HepG2 (cell line): ENCODE measurements at places on chromosomes 1 and 21. TPM values are rescaled to one million over a fixed set of nuclear protein-coding genes. Genes with fewer than 3 reads are reported as not detected.
A peak's percentile ranks its signal among the peaks of the same experiment; 100 is the strongest.

GRCh38 chr1:8174807-8175206 lies 143.1 kb upstream of the SLC45A1 start:
- DNase-seq: no peak

GRCh38 chr1:77279929-77280328 lies 1.9 kb upstream of the AK5 start:
- no peak for DNase-seq

The KCNA3 gene
- total RNA-seq: not detected in 2 replicates

The PAPPA2 gene
- total RNA-seq: not detected in 2 replicates

- DNase-seq: no peak
Observed at GRCh38 chr1:13945856-13946255, 245.9 kb downstream of the PRDM2 start.

The AGBL4 gene
- total RNA-seq: not detected in 2 replicates

The TSSK3 gene
- 0.62 and 1.0 TPM in 2 replicates for total RNA-seq

GRCh38 chr1:205600085-205600484 lies 31.7 kb downstream of the ELK4 start:
- DNase-seq: no peak

DNA sequence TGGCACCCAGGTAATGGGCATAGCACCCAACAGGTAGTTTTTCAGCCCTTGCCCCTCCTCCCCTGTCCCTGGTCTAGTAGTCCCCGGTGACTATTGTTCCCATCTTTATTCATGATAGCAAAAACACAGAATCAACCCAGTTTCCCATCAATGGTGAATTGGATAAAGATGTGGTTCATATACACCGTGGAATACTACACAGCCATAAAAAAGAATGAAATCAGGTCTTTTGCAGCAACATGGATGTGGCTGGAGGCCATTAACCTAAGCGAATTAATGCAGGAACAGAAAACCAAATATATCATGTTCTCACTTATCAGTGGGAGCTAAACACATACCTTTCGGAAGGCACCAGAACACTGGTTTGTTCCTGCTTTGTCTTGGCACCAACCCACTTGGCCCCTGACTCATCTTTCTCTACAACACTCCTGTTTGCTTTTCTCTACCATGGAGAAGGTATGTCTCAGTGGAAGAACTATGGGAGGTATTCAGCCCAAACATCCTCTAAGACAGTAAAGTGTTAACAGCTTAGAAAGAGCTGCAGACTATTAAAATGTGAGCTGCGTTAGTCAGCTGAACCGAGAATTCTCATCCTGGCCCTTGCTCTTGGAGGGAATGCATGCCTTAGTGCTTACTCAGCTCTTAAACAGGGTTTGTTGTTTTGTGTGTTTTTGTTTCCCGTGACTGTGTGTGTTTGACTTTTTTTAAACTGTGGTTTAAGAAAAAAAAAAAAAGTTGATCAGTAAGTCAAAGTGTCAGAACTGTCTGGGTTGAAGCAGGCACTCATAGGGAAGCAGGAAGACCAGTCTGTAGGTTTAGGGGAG lies 203.0 kb downstream of the TOMM20 start:
- DNase-seq: peak; percentile 80

DNA sequence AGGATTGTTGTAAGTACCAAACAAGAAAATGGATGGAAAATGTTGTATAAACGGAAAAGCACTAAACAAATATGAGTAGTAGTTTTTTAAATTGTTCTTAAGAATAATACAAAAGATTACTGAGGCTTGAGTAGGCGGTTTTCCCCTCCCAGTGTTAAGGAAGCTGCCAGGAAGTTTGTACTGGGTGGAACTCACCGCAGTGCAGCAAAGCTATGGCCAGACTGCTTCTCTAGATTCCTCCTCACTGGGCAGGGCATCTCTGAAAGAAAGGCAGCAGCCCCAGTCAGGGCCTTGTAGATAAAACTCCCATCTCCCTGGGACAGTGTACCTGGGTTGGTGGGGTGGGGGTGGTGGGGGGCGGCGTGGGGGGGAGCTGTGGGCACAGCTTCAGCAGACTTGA lies 58.7 kb downstream of the XCL2 start:
- no peak for DNase-seq

The RPL5 gene
- total RNA-seq: 2,304 and 2,854 TPM in 2 replicates

DNA sequence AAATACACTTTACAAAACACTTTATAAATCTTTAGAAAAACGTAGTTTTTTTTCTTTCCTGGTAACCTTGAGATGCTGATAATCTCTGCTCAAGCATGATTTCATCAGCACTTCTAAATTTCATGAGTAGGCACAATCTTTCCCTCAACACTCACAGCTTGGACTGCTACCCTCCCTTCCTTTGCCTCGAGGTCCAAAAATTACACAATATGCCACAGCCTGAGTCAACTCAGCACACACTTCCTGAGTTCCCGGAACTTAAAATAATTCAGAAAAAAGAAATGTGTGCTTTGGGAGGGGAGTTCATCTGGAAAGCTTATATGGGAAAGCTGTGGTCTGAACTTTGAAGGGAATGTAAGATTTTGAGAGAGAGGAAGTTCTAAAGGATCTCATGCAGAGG lies 5.9 kb downstream of the CLCA2 start:
- DNase-seq: no peak

DNA sequence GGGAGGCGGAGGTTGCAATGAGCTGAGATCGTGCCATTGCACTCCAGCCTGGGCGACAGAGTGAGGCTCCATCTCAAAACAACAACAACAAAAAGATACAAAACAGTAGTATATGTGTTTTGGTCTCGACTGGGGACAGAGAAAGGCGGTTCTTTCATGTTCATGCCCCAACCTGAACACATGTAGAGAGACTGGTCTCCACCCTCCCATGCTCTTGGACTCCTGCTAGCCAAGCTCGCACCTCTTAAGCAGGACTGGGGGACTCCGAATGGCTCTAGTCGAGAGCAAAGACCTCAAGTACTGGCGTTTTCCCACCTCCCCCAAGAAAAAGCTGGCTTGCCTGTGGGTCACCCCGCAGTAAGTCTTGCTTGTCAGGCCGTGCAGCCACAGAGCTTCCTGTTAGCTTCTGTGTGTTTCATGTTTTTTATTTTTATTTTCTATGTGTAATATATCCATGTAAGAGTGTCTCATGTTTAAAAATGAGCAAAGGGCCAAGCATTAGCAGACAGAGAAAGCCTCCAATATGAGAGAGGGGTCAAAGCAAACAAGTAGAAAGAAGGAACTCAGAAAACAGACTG lies 91.6 kb downstream of the SCCPDH start:
- no peak for DNase-seq

GRCh38 chr1:155729031-155729898 lies 40.4 kb downstream of the DAP3 start:
- peak; percentile 76 for DNase-seq

DNA sequence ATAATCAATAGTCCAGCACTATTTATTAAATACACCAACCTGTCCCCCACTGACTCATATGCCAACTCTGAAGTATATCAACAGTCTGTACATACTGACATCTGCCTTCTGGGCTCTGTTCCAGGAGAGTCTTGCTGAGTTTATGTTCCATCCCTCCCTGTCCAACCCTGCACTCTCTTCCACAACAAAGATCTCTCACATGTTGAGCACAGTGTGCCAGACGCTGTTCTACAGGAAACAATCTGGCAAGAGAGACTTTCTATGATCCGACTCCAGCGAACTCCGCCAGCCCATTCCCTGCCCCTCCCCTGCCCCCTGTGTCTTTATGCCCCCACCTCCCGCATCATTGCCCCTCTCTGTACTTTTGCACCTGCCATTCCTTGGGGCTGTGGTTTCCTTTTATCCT lies 3.4 kb downstream of the LACTBL1 start:
- DNase-seq: no peak

DNA sequence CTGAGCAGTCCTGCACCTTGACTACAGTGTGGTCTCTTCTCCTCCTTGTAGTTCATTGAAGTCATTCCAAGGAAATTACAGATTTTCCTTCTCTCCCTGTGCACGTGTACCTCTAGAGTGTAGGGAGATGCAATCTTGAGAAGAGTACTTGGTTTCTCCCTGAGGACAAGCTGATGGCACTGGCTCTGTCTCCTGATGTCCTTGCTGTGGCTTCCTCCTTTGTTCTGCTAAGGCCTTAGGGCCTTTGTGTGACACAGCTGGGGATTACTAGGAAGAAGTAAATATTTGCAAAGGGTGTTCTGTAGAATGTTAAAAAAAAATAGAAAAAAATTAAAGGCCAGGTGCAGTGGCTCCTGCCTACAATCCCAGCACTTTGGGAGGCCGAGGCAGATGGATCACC lies 66.2 kb upstream of the APOBEC4 start:
- no peak for DNase-seq

The HSD3B2 gene
- not detected in 2 replicates for total RNA-seq

DNA sequence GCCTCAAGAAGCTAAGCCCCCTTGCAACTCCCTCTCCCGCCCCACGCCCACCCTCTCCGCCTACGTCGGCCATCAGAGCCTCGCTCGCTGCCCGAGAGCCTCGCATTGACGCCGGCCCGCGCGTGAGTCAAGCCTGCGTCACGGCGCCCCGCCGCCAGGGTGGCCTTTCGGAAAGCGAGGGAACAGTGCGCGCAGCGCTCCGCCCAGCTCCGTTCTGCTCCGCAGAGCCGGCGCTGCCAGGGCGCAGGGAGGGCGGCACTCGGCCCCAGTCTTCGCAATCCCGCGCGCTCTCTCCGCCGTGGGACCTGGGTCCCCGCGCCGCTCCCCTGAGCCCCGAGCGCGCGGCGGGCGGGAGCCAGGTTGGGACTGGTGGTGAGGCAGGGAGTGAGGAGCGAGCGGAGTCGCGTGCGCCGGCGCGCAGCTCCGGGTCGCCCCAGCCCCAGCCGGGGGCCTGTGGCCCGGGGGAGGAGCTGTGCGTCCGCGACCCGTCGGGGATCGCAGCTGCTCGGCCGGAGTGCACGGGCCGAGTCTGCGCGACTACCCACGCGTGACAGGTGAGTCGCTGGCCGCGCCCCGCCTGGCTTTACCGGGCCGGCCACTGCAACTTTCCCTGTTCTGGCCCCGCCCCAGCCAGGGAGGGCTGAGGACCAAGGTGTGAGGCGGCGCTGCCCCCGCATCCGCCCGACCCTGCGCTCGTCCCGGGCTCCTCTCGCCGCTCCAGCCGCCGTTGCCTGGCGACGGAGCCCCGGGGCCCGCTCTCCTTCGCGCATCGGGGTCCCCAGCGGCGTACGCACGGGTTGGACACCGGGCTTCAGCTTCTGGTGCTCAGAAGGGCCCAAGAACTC lies at the start of gene SLC6A17:
Gene SLC6A17 (plus strand): TSS at position 165 of the 845 bp plus-strand sequence. CDS start 16,436 bp downstream, outside the sequence.
- DNase-seq: no peak

DNA sequence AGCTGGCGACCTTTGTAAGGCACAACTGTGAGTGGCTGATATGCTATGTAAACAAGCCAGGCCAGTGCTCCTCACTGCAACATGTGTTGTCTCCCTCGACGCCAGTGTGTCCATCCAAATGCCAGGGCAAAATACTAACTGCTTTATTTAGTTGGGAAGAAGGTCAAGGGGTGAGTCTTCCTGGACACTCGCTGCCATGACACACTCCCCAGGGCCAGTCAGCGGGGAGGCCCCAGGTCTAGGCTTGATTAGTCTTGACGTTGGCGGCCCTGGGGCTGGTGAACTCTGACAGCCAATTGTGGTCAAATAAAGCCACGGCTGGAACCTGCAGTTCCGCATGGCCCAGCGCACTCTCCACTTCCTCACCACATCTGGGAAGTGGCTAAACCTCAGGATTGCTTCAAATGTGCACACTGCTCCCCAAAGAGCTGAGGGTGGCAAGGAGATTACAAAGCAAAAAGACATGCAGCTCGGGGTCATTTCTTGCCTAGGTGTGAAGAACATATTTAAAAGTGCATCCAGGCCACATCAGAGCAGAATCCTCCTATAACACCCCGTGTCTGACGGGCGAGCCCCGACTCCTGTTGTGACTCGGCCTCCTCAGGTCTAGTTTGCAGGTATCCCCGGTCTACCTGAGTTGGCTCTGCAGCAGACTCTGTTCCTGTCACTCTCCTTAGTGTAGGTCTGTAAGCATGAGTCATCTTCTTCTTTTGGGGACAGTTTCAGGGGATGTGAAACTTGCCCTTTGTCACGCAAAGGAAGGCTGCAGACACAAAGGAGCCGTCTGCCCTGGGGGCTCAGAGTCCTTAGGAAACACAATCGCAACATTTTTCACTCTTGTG lies 183.5 kb downstream of the RUNX1 start:
- DNase-seq: peak; percentile 84

DNA sequence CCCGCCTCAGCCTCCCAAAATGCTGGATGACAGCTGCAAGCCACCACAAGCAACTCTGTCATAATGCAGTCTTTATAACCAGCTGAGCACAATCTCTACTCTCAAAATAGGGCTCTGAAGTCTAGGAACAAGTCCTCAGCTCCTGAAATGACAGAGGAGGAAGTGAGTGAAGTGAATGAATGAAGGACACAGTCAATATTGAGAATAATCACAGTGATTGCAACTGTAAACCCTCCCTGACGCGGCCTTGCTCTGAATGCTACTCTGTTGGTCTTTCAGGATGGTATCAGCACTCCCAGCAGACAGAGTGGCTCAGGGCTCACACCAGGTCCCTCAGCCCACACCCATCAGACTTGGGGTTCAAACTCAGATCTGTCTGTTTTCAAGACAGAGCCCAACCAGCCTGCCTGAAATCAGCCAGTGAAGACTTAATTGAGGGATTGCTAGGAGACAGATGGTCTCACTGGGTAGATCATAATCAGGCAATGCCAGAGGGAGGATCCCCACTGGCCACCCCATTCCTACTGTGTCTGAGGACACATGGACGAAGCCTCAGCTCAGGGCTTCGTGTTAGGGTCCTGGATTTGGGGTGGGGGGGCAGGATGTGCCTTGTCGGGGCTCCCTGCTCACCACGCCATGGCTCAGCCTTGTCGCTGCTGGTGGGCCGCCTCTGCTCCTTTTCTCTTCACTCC lies 20.9 kb downstream of the RNF187 start:
- no peak for DNase-seq

GRCh38 chr1:37465593-37466517 lies 8.5 kb upstream of the ZC3H12A start:
- DNase-seq: no peak

GRCh38 chr1:56584910-56585528 lies 5.7 kb upstream of the PLPP3 start:
- DNase-seq: peak; percentile 66

DNA sequence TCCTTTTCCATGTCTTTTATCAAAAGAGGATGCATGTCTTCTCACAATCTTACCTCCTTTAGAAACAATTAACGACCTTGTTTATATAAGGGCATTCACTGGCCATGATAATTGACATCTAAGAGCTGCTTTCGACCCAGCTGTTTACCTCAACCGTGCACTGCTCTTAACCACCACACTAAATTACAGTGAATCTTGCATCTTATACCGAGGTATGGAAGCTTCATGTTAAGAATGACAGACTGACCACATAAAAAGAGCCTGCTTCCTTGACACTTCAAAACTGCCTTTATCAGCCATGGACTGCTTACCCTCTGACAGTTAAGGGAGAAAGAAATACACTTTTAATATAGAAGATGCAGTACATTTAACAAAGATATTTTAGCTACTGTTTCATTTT lies 301.7 kb upstream of the LYPLAL1 start:
- DNase-seq: no peak

The RNU1-4 gene
- 859 and 11,018 TPM in 2 replicates for total RNA-seq

The USH2A gene
- total RNA-seq: 0.01 and 0.02 TPM in 2 replicates

GRCh38 chr1:159827549-159827948 lies 876 bp downstream of the SLAMF8 start:
- DNase-seq: no peak

The MRPS21 gene
- total RNA-seq: 64.2 and 77.5 TPM in 2 replicates
